ENCODE measurements at places on chromosomes 12 and 14. TPM values are rescaled to one million over a fixed set of nuclear protein-coding genes. Genes with fewer than 3 reads are reported as not detected.
A peak's percentile ranks its signal among the peaks of the same experiment; 100 is the strongest.

DNA sequence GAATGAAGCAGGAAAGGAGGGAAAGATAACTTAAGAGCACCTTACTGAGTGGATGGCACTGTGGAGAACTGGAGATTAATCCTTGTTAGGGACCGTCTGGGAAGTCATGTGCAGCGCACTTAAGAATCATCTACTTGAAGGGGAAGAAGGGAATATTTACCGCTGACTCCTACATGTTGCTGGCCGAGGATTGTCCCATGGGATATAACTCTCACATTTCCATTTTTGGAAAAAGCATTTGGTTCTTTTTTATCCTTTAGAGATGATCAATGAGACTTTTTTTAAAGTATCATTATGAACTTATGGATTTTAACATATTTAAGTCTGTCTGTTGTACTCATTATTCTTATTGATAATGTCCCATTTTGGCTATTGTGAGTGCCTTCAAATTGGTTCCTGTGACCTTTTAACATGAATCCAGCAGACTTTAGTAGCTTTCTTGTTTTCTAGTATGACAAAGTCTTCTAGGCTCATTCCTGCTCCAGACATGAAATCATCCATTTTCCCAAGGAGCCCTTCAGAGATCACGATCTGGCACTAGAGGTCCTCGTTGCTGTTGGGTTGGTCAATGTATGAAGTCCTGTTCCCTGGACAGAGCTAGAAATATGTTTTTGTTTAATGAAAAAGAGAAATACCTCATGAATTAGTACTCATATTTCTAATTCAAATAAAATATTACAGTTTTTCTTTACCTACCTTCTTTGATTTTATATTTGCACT, 20.2 kb upstream of the FAM234B start:
- no peak for DNase-seq

- DNase-seq, result no peak
These were observed 41.4 kb downstream of the DAAM1 start for GRCh38 chr14:59229653-59230406.

DNA sequence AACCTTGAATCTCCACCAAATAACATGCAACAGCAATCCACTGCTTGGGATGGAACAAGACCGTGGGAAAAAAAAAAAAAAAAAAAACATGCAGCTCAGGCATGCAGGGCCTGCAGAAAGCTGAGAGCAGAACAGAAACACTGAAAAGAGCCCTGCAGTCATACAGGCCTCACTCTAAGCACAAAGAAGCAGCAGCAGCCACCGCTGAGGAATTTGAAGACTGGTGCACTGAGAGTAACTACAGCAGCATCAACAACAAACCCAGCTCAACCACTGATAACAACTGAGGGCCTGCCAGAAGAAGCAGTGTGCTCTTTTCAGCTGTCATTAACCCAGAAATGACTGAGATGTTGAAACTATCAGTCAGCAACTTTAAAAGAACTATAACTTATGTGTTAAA, 354.7 kb upstream of the TMTC1 start:
- no peak for DNase-seq

DNA sequence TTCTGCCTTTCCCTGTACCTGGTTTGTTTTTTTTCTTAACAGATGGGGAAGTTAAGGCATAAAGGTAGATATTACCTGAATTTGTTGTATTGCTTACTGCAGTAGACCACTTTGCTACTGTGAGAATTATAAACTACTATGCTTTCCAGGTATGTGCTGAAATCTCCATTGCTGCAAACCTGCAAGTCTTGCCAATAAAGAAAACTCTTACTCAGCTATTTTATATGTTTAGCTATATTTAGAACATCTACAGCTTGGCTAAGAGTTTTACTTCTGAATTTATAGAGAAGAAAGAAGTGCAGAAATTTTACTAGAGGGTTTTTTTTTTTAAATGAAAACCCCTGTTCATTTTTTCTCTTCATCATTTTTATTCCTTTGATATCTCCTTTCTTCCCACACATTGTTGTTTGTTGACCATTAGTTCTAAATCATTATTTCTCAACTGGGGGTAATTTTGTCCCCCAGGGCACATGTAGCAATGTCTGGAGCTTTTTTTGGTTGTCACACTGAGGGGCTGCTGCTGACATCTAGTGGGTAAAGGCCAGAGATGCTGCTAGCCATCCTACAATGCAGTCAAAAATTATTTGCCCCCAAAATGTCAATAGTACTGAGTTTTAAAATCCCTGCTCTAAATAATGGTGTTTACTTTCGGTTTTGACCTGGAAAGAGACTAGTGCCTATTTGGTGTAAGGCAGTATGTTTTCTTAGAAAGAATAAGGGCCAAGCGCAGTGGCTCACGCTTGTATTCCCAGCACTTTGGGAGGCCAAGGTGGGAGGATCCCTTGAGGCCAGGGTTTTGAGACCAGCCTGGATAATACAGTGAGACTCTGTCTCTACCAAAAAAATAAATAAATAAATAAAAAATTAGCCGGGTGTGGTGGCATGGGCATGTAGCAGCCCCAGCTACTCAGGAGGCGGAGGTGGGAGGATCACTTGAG, 48.6 kb downstream of the PCNX1 start:
- no peak for DNase-seq

- no peak for DNase-seq
These were observed 824 bp upstream of the TARBP2 start for GRCh38 chr12:53500142-53500775.

- no peak for DNase-seq
These were observed 7.3 kb downstream of the GIT2 start for GRCh38 chr12:109988903-109989302.

GRCh38 chr14:88470542-88471440, 84.0 kb downstream of the PTPN21 start:
- peak; percentile 26 for DNase-seq

GRCh38 chr12:125071456-125071855, 6.2 kb downstream of the AACS start:
- DNase-seq, result no peak

GRCh38 chr12:12398026-12398859, 41.4 kb downstream of the BORCS5 start:
- DNase-seq, result peak; percentile 93

DNA sequence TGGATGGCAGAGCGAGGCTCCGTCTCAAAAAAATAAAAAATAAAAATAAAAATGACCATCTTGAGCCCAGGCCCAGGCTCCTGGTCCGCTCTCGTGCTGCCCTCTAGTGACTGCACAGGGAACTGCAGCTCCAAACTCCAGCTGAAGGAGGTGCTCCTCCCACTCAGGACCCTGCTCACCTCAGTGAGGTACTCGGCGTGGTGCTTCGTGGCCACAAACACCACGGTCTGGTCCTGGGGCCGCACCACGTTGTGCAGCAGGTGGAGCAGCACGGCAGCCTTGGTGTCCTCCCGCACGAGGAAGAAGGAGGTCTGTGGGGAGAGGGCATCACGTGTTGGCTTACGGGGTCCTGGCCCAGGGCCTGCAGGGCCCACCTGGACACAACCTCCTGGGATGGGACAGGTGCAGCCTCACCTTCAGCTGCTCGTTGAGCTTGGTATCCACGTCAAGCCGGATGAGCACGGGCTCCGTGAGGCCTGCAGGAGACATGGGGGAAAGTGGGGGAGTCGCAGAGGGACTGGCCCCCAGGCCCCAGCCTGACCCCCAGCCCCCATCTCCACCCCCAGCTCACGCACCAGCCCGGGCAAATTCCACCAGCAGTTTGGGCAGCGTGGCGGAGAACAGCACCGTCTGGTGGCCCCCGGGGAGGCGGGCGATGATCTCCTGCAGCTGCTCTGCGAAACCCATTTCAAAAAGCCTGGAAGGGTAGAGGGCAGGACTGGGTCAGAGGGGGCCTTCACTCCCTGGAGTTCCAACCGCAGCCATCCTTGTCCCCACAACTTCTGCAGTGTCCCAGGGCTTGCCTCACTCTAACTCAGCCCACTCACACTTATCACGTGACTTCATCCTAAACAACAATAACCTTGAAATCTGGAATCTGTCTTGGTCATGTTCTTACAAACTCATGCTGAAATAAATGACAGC, 10.6 kb downstream of the DDX54 start:
- DNase-seq, result no peak

DNA sequence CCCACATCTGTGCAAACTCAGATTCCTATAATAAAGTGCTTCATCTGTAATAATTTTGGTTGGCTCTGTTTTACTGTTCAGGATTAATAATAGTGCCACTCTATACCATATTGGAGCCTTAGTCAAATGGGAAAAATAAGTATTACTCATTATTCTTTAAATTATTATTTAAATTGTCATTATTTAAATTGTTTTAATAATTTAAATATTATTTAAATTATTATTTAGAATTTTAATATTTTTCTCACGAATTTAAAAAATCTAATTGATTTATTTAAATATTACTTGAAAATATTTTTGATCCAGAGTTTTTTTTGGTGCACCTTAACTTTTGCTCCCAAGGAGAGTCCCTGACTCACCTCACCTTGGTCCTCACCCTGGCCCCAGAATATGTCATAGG, 245.7 kb upstream of the MDGA2 start:
- no peak for DNase-seq

- no peak for DNase-seq
These were observed 710.6 kb downstream of the SLC6A15 start for GRCh38 chr12:84201976-84202375.

GRCh38 chr14:22566845-22567244, 22.2 kb downstream of the DAD1 start:
- no peak for DNase-seq

DNA sequence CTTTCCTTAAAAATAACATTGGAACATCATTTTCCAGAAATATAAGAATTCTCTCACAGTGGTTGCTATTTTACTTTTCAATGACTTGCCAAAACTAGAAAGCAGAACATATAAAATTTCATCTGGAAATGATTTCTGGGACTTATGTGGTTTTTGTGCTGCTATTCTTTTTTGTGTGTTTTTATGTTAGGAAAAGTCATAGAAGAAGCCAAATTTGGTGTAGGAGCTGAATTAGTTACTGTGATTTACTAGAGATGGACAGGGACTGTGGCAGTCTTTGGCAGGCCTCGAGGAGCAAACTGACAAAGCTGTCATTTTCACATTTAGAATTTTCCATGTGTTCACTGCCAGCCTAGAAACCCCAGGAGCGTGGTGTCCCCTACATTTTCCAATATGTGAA, 38.3 kb upstream of the LDHB start:
- no peak for DNase-seq

The FIGNL2 gene
- total RNA-seq, result 0.42 TPM

The PRB2 gene
- not detected for total RNA-seq

The GALNT8 gene
- 2.7 TPM for total RNA-seq

The KRT75 gene
- not detected for total RNA-seq

All from esophagus muscularis mucosa (tissue), 4 donors.